ENCODE measurements at places on chromosomes 1 and 21. TPM values are rescaled to one million over a fixed set of nuclear protein-coding genes. Genes with fewer than 3 reads are reported as not detected.

Gene BATF3
- 1.6 TPM for polyA plus RNA-seq

Gene TRPM2
- not detected for polyA plus RNA-seq

- no peak for DNase-seq
Measured at GRCh38 chr1:62904856-62905225, 120.9 kb downstream of the ATG4C start.

- no peak for DNase-seq
Measured at GRCh38 chr21:26055841-26056264, 114.7 kb downstream of the APP start.

DNA sequence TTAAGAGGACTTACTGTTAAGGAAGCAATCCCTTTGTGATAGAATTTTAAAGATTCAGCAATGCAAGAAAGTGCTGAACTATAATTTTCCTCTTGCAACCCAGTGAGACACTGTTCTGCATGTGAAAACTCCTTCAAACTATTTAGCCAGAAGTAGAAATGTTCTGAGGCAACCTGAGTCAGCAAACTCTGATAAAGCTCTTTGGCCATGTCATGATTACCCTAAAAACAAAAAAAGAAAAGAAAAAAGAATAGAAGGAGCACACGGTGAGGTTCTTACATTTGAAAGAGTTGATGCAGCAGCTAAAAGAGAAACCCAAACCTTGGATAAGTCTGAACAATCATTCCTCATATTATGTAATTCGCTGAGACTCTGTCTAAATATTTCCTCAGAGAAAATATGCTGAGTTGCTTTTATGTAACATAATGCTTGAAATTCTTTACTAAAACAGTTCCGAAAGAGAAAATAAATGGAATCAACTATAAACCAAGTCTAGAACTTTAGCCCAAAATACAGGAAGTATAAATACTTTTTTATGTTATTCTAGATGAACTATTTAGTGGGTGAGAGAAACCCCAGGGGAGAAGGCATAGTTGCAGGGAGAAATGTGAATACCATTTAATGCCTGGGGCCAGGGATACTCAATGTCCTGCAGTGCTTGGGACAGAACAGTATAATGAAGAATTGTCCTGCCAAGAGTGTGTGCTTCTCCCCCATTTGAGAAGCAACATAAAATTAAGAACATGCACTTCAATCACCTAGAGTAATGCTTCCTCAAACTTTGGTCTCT is 60.0 kb downstream of the INTS7 start:
- DNase-seq = peak; percentile 6

Measured in muscle of arm (tissue), 14 donors.